ENCODE measurements at places on chromosomes 7 and 10.

DNA sequence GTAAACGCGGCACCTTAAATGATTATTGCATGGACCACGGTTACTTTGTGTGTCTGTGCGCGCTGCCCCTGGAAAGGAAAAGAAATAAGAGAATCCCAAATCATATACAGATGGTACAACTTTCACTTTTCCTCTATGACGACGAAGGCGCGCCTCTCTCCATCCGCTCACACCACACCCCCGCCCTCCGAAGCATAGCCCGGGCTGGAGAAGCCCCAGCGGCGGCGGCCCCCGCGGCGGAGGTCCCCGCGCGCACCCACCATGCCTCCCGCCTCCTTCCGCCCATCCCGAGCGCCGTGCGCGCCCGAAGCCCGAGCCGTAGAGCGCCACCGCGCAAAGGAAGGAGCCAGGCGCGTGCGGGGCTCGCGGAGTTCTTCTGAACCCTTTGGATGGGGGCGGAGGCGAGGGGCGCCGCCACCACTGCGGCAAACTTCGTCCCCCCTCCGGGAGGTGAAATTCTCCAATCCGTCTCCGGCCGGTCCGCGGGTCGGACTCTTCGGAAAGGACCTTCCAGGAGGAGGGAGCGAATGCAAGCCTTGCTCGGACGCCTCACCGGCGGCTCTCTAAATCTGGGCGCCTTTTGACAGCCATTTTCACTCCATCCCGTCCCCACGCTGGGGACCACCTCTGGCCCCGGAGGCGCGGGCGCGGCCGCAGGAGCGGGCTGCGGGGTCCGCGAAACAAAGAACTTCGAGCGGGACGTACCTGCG is 588 bp downstream of the GLI3 start:
- DNase-seq, result no peak

GRCh38 chr7:158646766-158647474 is 57.7 kb downstream of the NCAPG2 start:
- no peak for DNase-seq

- DNase-seq, result no peak
Measured at GRCh38 chr10:129531195-129531968, 64.3 kb downstream of the MGMT start.

- no peak for DNase-seq
Measured at GRCh38 chr10:108598831-108599230, 1324.5 kb downstream of the XPNPEP1 start.

GRCh38 chr7:141003172-141004065 is 11.3 kb downstream of the MRPS33 start:
- no peak for DNase-seq

GRCh38 chr7:28688651-28689050 is 269.5 kb downstream of the TRIL start:
- DNase-seq, result no peak

- no peak for DNase-seq
Measured at GRCh38 chr10:7300384-7300971, 110.4 kb downstream of the SFMBT2 start.

GRCh38 chr7:109154748-109155147 is 585.1 kb downstream of the DNAJB9 start:
- DNase-seq, result no peak

- no peak for DNase-seq
Measured at GRCh38 chr7:36985316-36985715, 261.0 kb upstream of the AOAH start.

- DNase-seq, result no peak
Measured at GRCh38 chr7:18927134-18927533, 190.3 kb downstream of the TWIST1 start.

GRCh38 chr10:25072786-25073185 is 56.4 kb downstream of the THNSL1 start:
- no peak for DNase-seq

- no peak for DNase-seq
Measured at GRCh38 chr7:28853150-28853549, 105.0 kb downstream of the TRIL start.

DNA sequence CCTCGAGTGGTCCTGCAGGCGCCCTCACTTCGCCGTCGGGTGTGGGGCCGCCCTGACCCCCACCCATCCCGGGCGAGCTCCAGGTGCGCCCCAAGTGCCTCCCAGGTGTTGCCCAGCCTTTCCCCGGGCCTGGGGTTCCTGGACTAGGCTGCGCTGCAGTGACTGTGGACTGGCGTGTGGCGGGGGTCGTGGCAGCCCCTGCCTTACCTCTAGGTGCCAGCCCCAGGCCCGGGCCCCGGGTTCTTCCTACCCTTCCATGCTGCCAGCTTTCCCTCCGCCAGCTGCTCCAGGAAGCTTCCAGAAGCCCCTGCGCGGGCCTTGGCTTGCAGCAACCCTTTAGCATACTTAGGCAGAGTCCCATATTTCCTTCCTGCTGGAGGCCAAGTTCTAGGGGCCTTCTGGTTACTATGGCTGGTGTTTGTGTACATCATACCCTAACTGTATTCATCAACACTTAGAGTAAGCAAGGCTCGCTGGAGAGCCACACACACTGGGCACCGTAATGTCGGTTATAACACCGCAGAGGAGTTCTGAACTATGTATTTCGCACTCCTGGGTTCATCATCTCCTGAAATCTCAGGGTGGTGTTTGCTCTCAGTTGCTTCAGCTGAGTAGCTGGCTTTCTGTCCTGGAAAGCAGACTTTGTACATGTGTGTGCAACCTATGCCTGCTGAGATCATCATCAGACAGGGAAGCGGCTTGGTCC is 471 bp downstream of the MGMT start:
- DNase-seq, result no peak

DNA sequence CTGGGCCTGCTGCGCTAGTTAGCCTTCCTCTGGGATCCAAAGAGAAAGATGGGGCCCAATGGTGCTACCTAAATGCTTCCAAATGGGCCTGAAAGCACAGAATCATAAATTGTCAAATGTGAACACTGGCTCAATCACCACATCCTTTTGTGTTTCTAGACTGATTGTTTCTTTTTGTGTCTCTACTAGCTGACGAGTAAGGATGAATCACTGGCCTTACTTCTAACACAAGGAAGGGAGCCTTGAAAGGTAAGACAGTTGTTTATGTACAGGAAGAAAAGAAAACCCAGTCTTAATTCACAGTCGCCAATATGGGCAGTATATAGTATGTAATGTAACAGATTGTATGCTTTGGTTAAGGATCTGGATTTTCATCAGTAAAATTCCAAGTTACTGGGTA is 89.5 kb downstream of the ZNF92 start:
- DNase-seq, result no peak

DNA sequence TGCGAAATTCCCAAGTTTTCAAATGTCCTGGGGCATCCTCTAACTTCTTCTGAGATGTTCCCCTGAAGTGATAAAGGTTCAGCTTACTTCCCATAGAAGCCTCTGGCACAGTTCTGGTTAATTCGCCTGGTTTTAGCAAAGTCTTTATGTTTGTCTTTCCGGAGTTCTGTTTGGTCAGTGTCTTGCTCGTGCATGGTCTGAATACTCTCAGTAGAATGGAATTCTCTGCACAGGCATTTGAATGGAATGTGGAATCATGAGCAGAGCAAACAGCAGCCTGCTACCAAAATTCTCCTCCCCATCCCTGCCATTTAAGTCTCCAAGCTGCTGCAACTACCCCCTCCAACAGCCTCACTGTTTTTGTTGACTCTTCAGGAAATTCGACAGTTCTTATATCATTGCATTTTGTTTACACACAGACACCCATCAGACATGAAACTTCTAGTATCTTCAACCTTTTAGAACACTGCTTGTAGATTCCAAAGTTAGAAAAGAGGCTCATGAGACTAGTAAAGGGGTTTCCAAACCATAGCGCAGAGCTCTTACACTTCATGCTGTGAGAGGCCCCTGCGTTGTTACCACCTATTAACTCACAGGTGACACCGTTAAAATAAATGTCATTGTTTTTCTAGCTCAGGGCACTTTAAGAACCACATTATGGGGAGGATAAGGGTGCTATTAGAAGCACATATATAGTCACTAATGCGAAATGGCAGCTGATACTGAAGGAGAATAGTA is 129.7 kb downstream of the PLCE1 start:
- DNase-seq, result no peak

DNA sequence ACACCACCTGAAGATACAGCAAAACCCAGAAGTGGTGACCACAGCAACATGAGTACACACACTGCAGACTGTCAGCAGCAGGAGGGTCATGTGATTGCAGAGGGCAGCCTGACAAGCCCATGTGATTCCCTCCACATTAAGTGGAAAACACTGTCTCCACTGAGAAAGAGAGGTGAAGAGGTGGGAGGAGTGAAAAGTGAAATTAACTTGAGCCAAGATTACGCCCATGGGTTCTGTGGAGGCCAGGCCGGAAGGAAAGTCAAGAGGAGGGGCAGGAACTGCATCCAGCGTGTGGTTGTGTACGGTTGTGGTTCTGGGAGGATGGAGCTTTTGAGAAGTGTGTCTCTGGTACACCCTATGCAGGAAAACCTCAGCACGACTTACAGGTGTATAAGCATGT is 138.5 kb downstream of the PLXNA4 start:
- no peak for DNase-seq

GRCh38 chr10:68156373-68157185 is 47.3 kb downstream of the MYPN start:
- no peak for DNase-seq

- DNase-seq, result no peak
Measured at GRCh38 chr7:120951826-120952225, 1.2 kb downstream of the ING3 start.

DNA sequence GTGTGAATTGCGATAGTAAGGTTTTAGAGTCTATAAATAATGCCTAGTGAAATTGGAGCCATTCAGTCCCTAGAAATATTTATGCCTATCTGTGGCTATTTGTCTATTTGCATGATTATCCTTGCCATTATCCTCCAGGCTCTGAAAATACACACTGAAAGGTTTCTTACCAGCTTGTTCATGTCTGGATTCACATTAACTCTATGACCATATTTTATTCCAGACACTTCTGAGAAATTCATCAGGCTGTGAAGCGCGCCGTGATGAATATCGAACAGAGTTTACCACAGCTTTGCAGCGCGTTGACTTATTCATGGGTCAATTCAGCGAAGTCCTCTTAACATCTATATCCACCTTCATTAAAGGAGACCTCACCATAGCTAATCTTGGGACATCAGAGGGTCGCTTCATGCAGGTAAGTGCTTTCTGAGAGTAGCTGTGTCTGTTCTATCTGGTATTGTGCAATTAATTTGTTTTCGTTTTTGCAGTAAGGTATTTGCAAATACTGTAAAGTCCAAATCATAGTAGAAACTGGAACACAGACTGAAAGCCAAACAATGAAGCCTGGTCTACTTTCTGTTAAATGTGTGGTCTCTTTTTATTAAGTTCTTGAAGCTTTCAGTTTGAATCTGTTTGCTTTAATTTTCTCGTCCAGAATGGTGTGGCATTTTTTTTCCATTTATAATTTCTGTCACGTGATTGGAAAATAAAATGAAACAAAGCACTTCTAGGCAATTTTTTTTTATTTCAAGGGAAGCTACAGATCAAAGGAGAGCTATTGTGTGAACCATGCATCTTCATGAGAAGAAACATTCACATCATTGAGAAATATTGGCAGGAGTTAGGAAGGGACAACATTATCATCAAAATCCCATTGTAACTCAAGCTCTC is 59.7 kb downstream of the MET start:
- no peak for DNase-seq

GRCh38 chr7:29265208-29265923 is 70.8 kb downstream of the CHN2 start:
- DNase-seq, result no peak

GRCh38 chr7:16774294-16774693 is 20.7 kb downstream of the TSPAN13 start:
- no peak for DNase-seq

- DNase-seq, result no peak
Measured at GRCh38 chr10:86693721-86694369, 25.5 kb downstream of the LDB3 start.

- DNase-seq, result no peak
Measured at GRCh38 chr7:129778770-129779601, 167.5 kb downstream of the NRF1 start.

Measured in hypothalamus (tissue), 51 donors.